ENCODE measurements at places on chromosomes 7 and 10.

DNA sequence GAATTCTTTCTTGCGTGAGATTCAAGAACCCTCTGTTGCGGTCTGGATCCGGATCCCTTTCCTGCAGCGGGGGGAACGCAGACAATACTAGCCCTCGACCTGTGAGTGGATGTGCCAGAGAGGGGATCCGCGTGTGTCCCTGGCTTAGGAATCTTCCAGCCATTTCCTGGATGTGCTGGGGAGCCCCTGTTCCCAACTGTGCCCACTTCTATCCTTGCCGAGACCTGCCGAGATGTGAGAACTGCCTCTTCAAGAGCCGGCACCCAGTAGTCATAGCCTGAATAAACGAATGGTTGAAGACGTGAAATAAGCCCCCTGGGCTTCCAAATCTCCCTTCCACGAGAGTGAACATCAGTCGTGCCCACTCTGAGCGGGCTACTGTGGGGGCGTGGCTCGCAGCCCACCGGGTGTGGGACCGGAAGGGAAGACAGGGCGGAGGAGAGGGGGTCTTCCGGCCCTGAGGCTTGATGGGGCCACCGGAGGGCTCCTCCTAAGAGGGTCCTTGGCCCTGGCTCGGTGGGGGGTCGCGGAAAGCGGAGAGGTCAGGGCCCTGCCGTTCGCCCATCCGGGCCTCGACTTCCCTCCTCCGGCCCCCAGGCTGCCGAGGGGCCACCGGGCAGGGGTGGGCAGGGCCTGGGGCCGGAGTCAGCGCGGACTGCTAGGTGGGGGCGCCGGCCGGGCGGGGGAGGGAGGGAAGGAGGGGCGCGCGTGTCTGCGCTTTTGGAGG, 1.3 kb upstream of the CCDC136 start:
- DNase-seq: no peak

GRCh38 chr7:44284216-44284615, 41.2 kb downstream of the CAMK2B start:
- no peak for DNase-seq

GRCh38 chr10:8084799-8085198, 30.3 kb downstream of the GATA3 start:
- no peak for DNase-seq

DNA sequence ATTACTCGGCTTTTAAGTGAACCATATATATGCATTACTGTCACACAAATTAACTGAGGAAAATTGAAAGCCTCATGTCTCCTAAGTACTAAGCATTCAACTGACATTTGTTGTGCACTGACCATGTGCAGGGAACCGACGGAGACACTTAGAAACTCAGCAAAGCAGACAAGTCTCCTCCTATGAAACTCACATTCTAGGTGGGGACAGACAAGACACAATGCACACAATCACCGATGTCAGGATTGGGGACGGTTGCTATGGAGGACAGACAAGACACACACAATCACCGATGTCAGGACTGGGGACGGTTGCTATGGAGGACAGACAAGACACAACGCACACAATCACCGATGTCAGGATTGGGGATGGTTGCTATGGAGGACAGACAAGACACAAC, 134.0 kb downstream of the PTPRN2 start:
- DNase-seq: no peak

DNA sequence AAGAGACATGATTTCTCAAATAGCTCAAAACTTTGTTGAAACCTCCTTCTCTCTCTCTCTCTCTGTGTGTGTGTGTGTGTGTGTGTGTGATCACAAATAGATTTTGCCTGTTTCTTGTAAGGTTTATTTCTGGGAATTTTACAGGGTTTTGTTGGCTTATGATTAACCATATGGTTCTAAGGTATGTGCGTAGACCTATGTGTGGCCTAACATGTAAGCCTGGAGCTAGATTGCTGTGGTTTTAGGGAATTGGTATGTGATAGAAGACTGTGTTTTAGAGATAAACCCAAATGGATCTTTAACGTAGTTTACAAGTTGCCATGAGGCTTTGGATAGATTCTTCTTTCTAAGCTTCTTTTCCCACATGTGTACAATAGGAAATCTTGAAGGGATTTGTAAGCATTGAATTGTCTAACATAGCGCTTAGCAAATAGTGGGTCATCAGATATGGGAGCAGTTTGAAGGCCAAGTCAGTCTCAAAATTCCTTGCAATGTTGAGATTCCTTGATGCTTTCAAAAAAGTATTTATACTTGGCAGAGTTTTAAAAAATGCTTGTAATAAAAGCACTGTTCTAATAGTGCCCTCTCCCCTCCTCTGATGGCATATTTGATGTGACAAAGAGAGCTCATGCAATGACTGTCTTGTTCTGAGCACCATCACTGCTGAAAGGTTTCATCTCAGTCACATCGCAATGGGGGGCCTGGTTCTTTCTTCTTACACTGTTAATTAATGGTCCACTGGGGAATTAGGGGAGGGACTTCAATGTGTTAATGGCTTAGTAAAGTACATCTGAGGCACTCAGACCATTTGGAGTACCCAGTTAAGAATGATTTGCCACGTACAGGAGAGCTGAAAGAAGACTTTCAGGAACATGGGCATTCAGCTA, 118.2 kb downstream of the SNX10 start:
- DNase-seq: no peak

DNA sequence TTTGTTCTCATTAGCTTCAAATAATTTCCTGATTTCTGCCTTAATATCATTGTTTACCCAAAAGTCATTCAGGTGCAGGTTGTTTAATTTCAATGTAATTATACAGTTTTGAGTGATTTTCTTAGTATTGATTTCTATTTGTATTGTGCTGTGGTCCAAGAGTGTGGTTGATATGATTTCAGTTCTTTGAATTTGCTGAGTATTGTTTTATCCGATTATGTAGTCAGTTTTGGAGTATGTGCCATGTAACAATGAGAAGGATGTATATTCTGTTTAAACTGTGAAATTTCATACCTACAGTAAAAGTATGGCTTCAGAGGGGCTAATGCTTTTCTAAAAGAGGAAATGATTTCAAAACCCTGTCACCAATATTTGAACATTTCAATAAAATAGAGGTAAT, 17.4 kb upstream of the GRM8 start:
- no peak for DNase-seq

DNA sequence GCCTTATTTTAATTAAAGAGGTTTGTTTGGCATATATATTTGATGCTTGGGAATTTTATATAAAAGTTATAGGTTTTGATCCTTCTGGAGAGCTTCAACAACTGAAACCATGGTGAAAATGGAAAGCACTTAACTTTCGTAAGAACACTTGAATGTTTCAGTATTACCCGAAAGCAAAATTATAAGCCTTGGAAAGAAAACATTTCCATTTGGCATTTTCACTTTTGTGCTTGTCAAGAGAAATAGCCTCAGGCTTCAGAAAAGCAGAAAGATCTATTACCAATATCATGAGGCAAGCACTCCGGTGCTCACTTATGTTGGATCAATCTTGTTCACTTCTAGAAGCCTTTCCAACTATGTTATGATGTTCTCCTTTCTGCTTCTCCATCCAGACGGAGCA, 256.0 kb downstream of the TRIL start:
- DNase-seq: no peak

- DNase-seq: no peak
Observed at GRCh38 chr10:60937022-60937421, 7.0 kb downstream of the RHOBTB1 start.

GRCh38 chr10:42593284-42593683, 45.1 kb downstream of the ZNF33B start:
- DNase-seq: no peak

- DNase-seq: peak; percentile 50
Observed at GRCh38 chr10:47421057-47421952, 37.2 kb upstream of the ZNF488 start.

- DNase-seq: no peak
Observed at GRCh38 chr10:113047605-113047962, 97.5 kb downstream of the TCF7L2 start.
